ENCODE measurements at places on chromosomes 3 and 15.

- DNase-seq, result peak; percentile 27
Observed at GRCh38 chr3:13104511-13104910, 31.3 kb upstream of the IQSEC1 start.

DNA sequence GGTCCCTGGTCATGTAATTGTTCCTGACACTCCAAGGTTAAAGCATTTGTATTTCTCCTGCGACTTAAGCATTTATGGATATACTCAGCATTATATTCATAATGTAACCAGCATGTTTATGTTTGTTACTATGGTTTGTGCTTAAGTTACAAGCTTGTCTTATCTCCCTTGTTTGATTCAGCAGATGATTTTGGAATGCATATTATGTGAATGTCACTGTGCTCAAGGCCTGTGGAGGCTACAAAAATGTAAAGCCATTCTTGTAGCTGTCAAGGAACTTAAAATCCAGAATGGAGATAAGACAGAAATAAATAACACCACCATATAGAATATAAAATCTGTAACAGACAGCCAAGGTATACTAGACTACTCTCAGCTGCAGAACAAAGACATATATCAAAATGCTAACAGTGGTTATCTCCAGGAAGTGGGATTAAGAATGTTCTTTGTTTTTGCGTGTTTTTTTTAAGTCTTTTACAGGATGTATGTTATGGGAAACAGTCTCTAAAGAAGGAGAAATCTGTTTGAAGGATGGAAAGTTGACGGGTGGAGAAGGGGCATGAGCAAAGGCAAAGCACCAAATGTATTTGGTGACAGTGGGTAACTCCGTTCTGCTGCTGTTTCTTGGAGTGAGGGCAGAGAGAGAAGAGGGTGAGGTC is 61.4 kb downstream of the IGF2BP2 start:
- no peak for DNase-seq

DNA sequence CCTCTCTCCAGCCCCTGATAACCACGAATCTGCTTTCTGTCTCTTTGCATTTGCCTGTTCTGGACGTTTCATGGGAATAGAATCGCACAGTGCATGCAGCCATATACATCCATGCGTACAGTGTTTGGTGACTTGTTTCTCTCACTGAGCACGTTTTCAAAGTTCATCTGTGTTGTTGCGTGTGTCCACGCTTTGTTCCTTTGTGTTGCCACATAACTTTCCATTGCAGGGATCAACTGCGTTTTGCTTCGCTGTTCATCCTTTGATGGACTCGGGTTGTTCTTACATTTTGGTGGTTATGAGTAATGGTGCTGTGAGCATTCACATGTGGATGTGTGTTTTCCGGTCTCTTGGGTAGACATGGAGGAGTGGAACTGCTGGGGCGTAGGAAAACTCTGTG is 56.4 kb upstream of the TAMM41 start:
- DNase-seq, result no peak

DNA sequence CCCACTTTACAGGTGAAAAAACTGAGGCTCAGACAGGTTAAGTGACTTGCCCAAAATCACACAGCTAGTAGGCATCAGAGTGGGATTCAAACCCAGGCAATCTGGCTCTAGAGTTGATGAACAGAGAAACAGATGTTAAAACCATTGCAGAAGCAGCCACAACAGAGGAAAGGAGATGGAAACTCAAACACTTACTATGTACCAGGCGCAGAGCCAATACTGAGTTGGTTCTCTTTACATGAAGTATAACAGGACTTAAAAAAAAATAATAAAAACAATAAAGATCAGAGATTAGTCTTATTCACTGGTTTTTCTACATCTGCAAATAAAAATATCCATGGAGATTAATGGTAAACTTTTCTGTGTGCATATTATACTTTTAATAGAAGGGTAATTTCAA is 84.9 kb upstream of the SPATA12 start:
- no peak for DNase-seq

DNA sequence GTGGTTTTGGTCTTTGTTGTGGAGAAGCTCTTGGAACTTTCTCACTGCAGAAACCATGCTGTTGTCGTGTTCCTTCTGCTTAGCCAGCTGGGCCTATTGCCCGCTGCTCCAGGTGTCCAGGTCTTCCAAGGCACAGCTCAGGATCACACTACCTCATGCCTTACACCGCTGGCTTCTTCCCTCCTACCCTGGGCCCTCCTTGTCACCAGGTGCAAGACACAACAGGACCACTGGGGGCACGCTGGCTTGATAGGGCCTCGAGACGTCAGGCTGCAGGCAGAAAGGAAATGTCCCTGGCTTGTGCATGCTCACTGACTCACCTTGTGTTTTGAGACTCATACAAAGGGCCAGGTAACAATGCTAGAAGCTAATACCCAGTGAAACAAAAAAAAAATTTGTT is 32.3 kb downstream of the PAQR9 start:
- no peak for DNase-seq

GRCh38 chr15:83435782-83436181 is 11.4 kb upstream of the SH3GL3 start:
- DNase-seq, result no peak

DNA sequence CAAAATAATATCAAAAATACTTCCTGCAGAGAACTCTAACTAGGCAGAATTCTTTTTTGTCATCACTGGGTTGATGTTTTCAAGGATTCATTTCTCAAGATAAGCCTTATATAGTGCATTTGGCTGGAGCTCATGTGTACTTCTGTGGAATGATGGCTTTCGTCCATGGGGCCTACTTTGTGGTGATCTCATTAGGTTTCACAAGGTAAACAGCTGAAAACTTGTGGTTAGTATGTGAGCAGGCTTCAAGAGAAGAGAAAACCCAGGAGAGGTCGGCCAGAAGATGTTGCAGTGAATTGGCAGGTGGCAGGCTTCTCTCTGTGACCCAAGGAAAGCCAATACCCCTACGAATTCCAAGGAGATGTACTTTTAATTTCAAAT is 121.4 kb upstream of the PHLDB2 start:
- no peak for DNase-seq

GRCh38 chr3:150346266-150346665 is 61.8 kb upstream of the TSC22D2 start:
- DNase-seq, result no peak

DNA sequence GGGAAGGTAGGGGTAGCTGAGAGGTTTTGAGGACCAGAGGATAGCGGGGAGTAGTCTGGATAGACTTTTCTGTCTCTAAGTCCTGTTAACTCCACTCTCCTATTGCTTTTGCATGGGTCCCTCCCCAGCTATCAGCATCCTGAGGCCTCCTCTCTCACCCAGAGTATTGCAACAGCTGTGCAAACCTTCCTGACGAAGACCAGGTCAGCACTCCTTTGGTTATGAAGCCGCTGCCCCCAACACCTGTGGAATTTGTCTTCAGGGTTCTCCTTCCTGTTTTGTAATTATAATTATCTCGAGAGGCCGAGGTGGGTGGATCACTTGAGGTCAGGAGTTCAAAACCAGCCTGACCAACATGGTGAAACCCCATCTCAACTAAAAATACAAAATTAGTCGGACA is 24.8 kb downstream of the TYRO3 start:
- DNase-seq, result no peak

Data from Peyer's patch (tissue), 4 donors.